ENCODE measurements at places on chromosomes 5 and 9.
A peak's percentile ranks its signal among the peaks of the same experiment; 100 is the strongest.

- no peak for ATAC-seq
Observed at GRCh38 chr5:76679231-76679630, 36.7 kb upstream of the F2R start.

DNA sequence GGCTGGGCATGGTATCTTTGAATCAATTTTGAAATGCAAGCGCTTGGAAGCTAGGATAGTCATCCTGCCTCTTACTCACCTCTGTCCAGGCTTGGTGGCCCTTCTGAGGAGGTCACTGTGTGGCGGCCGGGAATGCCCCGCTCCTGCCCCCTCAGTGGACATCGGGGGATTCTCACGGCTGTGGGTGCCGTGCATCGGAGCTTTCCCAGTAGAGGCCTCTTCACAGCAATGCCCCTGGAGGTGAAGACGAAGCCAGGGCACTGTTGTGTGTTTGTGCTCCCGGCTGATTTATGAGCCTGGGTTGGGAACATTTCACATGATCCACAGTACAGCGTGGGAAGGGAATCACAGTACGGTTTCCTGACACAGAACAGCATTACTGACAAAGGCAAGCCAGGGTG lies 147.5 kb downstream of the NXNL2 start:
- no peak for ATAC-seq

- ATAC-seq = peak; percentile 88
Observed at GRCh38 chr5:172932313-172933017, 26.8 kb upstream of the RPL26L1 start.

DNA sequence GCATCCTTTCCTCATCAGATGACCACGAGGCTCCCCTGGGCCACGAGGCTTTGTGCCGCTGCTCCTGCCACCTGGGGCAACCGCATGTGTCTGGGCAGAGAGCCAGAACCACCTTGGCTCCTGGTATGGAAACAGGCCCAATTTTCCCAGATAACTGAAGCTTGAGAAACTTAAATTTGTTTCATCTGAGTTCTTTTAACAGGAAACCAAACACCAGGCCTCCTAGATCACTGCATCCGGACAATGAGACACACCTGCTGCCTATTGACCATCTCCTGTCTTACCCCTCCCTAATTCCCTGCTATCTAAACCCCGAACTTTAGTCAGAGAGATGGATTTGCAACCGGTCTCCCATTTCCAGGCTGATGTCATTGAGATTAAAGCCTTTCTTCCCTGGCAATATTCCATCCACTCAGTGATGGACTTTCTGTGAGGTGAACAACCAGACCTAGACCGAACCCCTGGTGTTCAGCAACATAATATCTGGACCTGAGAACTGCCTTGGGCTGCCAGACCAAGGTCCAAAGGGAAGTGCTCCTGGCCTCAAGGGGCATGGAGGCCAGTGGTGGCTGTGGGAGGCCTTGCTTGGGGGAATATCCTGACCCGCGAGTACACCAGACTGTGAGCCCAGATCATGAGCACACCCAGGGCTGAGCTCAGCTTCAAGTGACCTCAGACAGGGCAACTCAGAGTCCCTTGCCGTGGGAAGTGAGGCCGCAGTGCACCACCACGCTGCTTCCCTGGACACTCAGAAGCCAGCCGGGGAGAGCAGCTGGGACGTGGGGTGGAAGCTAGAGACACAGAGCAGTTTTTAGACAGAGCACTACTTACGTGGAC lies 199.7 kb downstream of the HSPA4 start:
- ATAC-seq = no peak

DNA sequence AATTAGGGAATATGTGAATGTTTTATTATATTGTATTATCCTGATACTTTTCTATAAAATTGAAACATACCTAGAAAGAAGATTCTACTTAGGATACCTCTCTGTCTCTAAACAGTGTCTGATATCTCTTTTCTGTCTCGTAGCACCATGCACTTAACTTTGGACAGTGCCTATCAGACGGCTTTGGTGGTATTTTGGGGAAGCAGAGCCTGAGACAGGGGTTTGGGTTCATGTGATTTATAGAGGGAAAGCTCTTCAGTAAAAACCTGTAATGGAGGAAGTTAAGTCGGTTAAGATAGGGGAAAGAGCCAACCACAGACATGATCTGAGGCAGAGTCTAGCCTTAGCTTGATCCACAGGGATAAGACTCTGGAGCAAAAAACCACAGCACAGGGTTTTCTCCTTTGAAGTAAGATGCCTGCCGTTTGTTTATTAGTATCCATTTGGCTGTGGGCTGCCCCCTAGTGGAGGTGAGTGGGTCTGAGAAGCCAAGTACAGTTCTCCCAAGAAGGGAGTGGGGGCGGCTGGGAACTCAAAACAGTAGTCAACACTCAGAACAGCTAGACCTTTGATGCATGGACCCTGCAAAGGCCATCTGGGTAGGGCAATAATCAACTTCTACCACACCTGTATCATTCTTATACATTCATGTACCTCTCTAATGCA lies 141.2 kb upstream of the ASTN2 start:
- no peak for ATAC-seq

DNA sequence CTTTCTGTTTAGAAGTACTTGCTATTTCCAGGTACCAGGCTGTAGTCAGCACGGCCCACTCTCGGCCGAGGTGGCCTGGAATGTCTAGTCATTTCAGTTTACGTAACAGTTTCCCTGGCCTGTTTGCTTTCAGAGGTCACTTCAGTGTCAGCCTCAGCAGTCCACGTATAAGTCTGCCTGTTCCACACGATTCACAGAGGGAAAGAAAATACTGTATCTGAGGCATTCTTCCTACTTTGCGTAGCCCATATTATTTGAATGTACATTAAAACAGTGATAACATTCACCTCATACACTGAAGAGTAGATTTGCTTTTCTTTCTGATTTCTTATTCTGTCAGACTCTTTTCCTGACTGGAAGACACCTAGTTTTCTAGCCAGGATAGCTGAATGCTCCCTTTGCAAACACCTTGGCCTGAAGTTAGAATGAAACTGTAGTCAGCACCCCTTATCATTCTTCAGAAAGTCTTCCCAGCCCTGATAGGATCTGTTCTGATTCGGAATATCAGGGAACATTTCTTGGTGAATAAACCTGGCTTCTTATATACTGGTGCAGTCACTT lies 140.9 kb downstream of the AOPEP start:
- no peak for ATAC-seq

DNA sequence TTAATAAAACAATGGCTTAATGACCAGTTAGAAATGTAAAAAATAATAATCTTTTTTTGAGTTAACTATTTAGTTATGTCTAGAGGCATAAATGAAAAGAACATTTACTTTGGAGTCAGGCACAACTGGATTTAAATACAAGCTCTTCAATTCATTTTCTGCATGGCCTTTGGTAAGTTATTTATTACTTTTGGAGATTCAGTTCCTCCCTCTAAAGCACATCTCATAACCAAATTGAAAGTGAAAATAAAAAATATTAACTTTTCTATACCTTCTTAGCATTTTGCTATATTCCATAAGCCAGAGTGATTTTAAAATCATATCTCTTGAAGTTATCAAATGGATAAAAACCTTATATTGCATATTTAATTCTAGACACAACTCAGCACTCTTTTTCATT lies 434.9 kb upstream of the SMARCA2 start:
- ATAC-seq = no peak

GRCh38 chr5:91343916-91344315 lies 39.2 kb downstream of the ARRDC3 start:
- no peak for ATAC-seq

DNA sequence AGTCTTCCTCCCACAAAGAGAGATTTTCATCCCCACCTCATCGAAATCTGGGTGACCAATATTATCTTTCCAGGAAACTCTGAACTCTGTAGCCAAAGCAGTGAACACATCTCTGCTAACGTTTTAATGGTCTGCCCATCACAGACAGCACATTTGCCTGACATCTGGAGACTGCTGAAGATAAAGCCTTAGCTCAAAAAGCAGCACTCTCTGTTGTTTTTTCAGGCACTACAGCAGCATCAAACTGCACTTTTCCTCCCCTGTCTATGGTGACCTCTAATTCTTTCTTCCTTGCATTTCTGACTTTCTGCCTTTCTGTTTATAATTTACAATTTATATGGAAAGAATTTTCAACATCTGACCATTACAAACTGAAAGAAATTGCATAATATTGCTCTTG lies 66.8 kb downstream of the RAB3C start:
- no peak for ATAC-seq

DNA sequence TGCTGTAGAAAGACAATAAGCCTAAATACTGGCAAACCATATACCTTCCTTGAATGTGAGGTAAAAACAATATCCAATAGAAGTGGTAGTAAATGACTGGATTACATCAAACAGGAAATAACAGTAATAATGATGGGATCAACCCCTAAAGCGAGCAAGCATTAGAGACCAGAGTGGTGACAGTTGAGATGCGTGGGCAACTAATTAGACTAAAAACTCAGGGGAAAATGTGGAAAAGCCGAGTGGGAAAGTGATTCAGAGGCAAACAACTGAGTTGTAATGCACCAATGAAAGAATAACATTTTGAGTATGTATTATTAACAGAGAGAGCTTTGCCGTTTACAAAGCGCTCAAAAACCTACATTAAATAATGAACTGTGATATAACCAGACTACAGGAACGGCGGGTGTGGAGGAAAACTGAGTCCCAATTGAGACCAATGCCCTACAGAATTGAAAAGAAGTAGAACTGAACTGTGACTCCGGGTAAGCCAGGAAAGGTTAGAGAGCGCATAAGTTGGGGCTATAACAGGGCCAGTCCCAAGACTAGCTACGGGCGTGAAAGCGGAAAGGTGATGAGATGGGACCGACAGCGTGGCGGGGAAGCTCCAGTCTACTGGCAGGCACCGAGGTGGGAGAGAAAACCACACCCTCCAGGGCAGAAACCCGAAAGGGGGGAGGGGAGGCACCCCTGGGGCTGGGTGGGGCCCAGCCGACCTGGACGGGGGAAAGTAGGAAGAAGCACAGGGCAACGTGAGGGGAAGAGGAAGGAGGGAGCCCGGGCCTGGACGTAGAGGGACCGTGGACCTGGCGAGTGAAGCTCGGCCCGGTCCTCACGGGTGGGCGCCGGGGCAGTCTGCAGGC lies 592 bp downstream of the UBAP2 start:
- peak; percentile 58 for ATAC-seq

DNA sequence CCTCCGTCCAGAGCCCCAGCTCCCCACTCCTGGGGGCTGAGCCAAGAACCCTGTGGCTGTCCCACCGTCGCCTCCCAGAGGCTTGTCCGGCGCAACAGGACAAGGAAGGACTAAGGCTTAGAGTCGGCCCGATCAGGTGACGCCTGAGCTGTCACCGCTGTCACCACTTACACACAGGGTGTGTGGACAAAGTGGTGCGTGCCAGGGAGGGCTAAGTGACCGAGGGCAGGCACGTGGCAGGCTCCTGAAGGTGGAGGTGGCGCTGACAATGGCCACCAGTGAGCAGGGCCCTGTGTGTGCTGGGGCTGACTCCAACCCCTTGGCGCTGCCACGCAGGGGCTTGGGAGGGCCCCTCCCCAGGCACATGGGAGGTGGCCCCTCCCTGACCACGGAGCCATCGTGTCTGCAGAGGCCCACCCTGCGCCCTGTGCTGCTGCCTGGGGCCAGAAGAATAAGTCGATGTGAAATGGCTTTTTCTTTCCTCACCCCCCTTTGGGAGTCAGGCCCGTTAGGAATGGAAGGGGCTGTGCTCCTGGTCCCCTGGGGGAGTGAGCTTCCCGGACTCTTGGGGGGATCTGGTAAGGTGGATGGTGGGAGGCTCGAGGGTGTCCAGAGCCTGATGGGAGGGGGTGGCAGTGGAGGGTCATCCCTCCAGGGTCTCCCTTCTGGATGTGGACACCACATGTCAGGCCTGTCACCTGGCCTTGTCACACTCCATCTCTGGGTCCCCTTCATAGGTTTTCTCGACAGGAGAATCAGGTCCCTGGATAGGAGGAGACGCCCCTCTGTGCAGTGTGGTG lies 2.6 kb upstream of the GPSM1 start:
- no peak for ATAC-seq

DNA sequence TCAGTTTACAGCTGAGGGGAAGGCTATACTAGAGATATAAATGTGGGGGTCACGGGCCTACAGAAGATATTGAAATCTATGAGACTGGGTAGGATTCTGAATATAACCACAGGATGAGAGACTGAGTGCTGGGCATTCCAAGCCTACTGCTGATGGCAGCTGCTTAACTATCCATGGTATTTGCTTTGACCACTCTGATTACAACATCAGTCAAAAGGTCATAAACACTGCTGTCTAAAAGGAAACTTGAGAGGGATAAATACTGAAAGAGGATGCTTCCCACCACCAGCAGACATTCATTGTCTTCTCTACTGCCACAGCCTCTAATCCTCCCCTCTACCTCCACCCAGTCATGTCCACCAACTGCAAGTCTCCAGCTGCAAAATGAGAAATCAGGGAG lies 3.8 kb downstream of the ZNF622 start:
- no peak for ATAC-seq

DNA sequence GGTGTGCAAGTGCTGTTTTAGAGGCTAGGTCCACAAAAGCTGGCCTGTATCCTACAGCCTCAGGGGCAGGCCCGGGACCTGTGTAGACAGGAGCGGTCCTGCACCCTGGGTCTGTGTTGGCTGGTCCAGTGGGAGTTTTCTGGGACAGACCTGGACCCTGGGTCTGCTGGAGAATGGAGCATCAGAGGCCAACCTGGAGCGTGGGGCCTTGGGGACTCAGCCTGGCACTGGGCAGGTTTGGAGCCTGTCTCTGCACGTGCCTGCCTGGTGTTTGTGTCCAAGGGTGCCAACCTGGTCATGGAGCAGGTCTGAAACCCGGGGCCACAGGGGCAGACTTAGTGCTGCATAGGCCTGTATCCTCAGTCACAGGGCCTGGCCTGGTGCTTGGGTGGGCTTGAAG lies 45.8 kb downstream of the SRFBP1 start:
- ATAC-seq = no peak

GRCh38 chr9:119451426-119451825 lies 82.2 kb upstream of the BRINP1 start:
- ATAC-seq = no peak

DNA sequence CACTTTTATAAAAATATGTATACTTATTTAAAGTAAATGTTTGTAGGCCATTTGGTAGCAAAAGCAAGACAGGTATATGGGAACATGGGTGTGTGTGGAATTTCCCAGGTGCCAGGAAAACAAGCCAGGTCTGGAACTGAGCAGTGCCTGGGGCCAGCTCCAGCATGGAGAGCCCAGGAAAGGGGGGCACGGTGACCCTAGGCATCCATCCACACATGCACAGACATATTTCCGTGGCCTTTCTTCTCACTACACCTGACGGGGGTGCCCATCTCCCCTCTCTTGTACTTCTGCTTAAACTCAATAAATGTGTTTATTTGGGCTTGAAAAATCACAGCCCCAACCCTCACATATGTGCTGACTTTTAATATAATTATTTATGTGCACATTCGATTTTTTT lies 31.2 kb upstream of the CXCL14 start:
- no peak for ATAC-seq

- peak; percentile 79 for ATAC-seq
Observed at GRCh38 chr5:32290922-32291321, 21.8 kb downstream of the MTMR12 start.

DNA sequence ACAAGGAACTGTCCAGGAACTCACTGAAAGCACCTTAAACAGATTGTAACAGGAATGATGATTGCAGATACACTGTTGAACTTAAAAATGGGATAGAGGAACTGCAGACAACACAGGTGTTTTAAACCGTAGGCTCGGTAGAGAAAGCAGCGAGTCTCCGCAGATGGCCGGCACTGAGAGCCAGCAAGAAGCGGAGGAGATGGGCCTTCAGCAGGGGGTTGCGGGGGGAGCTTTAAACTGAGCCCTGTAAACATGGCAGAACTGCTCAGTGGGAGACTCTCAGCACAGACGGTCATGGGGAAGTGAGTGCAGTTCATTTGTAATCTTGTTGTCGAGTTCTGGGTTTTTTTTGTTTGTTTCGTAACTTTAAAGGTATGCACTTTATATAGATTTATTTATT lies 155.1 kb upstream of the OTULINL start:
- ATAC-seq = no peak

- ATAC-seq = no peak
Observed at GRCh38 chr5:1851290-1851934, 31.3 kb downstream of the IRX4 start.

Measured in stimulated activated memory B cell treated with anti-CD40 and anti-IgM and Interleukin-4, amounts not matched to agents 10 μg/mL and 1 μg/mL and 100 μg/mL, for 72 hours (primary cell).